A549 (cell line): ENCODE measurements at places on chromosomes 2 and 18. TPM values are rescaled to one million over a fixed set of nuclear protein-coding genes. Genes with fewer than 3 reads are reported as not detected.
A peak's percentile ranks its signal among the peaks of the same experiment; 100 is the strongest.

TBR1 gene
- polyA plus RNA-seq, result 0.07 to 0.09 TPM (median 0.09 TPM) in 3 replicates

DNA sequence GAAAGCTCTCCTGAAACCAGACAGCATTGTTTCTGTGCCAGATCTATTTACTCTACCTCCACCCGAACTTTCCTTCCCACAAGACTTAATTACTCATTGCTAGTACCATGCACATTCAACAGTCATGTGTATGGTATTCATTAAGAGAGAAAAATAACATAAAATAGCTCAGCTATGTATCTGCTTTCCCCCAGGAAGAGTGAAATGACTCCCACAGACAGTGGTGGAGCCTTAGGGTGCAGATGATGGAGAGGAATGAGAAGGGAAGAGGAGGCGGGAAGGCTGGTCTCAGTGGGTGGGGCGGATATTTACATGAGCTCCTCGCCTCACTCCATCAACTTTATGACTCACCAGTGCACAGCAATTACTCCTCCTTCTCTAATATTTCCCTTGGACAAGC, 724.5 kb downstream of the EPHA4 start:
- DNase-seq, result no peak

GRCh38 chr2:31654241-31654640, 73.5 kb upstream of the SRD5A2 start:
- no peak for DNase-seq

DSC3 gene
- 0.76 to 1.2 TPM (median 1.1 TPM) in 3 replicates for polyA plus RNA-seq

GRCh38 chr2:224412141-224413015, 10.5 kb upstream of the FAM124B start:
- no peak for DNase-seq

GRCh38 chr18:35374708-35375107, 2.4 kb downstream of the ZNF396 start:
- no peak for DNase-seq

- no peak for DNase-seq
These were observed 240.1 kb downstream of the ACKR3 start for GRCh38 chr2:236809716-236810115.

SERPINB12 gene
- polyA plus RNA-seq, result not detected in 3 replicates

ALLC gene
- polyA plus RNA-seq, result not detected in 3 replicates

PLB1 gene
- polyA plus RNA-seq, result 0.81 to 1.4 TPM (median 1.2 TPM) in 3 replicates

- no peak for DNase-seq
These were observed 36.9 kb upstream of the ITM2C start for GRCh38 chr2:230827774-230828271.

DNA sequence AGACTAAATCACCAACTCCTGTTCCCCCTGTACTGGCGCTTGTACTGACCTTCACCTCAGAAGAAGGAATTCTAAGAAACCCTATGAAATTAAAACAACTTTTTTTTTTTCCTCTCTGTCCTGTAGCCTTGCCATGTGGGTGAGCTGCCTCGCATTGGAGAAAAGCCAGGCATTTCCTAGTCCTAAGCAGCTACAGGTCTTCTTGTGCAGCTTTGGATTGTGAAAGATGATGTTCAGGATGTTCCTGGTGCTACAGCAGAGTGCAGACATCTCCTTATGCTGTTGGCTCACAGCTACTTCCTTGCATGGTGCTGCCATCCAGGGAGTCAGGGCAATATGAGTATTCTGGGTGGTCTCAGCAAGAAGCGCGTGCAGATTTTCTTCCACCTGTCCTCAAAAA, 11.9 kb downstream of the PIK3C3 start:
- no peak for DNase-seq

PRKAG3 gene
- polyA plus RNA-seq, result not detected in 3 replicates

DNA sequence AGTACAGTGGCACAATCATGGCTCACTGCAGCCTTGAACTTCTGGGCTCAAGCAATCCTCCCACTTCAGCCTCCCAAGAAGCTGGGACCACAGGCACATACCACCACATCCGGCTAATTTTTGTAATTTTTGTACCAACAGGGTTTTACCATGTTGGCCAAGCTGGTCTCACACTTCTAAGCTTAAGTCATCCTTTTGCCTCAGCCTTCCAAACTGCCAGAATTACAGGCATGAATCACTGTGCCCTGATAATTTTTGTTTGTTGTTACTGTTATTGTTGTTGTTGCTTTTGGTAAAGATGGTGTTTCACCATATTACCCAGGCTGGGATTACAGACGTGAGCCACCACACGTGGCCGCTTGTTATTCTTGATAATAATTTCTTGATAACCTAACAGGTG, 10.5 kb upstream of the COBLL1 start:
- DNase-seq, result no peak

CHRND gene
- polyA plus RNA-seq, result not detected in 3 replicates

DNA sequence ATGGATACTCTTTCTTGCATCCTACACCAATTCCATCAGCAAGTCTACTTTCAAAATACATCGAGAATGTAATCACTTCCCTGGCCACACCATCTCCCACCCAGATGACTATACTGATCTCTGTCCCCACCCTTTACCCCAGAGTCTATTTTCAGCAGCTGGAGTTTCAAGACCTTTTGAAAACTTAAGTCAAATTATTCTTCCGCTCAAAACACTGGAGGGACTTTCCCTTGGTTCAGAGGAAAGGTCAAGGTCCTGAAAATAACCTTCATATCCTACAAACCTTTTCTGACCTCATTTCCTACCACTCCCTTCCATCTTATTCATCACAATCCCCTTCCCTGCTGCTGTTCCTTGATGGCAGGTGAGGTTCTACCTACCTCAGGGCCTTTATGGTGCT, 58.8 kb upstream of the LYPD6 start:
- DNase-seq, result no peak

LYG1 gene
- polyA plus RNA-seq, result 2.4 to 3.2 TPM (median 2.9 TPM) in 3 replicates

C18orf54 gene
- polyA plus RNA-seq, result 2.8 to 3.3 TPM (median 3.2 TPM) in 3 replicates

STK16 gene
- polyA plus RNA-seq, result 36.9 to 40.4 TPM (median 37.0 TPM) in 3 replicates

DNA sequence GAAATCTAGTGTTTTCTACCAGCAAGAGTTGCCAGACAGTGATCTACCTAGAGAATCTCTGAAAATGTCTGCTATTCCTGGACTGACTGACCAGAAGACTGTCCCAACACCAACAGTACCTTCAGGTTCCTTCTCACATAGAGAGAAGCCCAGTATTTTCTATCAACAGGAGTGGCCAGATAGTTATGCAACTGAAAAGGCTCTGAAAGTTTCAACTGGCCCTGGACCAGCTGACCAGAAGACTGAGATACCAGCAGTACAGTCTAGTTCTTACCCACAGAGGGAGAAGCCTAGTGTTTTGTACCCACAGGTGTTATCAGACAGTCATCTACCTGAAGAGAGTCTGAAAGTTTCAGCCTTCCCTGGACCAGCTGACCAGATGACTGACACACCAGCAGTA, 63.8 kb downstream of the ALMS1 start:
- DNase-seq, result no peak

DNA sequence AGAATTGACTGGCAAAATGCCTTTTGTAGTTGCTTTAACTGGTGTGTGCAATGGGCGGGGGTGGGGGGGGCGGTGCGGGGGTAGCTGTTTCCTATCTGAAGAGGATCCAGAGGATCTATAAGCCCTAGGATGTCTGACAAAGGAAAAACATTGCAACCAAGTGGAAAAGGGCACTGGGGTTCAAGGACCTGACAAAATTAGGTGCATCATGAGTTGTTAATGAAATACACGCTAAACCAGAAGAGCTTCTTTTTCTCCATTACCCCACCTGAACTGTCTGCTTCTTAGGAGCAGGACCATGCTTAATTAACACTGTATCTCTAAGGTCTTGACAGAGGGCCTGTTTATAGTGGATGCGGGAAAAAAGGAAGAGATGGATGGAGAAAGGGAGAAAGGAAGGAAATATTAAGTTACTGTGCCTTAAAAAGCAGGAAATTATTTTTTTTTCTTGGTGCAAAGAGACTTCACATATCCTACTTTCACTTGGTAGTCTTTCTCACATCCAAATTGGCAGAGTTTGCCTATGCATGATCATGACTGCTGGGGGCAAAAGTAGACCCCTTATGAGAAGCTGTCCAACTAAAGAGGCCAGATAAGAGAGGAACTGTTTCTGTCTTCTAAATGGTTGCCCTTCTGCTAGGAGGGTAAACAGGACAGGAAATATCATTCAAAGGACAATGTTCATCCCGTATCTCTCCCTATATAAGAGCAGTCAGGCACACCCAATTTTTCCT, 4.6 kb downstream of the RND3 start:
- DNase-seq, result no peak

NETO1 gene
- polyA plus RNA-seq, result not detected in 3 replicates

GRCh38 chr18:79493801-79494211, 98.1 kb downstream of the NFATC1 start:
- no peak for DNase-seq

- DNase-seq, result no peak
These were observed 144.3 kb downstream of the TFCP2L1 start for GRCh38 chr2:121140734-121141133.

PTPRN gene
- polyA plus RNA-seq, result 0.90 to 1.1 TPM (median 0.97 TPM) in 3 replicates

GRCh38 chr2:239445771-239446524, 45.1 kb upstream of the HDAC4 start:
- no peak for DNase-seq

DNA sequence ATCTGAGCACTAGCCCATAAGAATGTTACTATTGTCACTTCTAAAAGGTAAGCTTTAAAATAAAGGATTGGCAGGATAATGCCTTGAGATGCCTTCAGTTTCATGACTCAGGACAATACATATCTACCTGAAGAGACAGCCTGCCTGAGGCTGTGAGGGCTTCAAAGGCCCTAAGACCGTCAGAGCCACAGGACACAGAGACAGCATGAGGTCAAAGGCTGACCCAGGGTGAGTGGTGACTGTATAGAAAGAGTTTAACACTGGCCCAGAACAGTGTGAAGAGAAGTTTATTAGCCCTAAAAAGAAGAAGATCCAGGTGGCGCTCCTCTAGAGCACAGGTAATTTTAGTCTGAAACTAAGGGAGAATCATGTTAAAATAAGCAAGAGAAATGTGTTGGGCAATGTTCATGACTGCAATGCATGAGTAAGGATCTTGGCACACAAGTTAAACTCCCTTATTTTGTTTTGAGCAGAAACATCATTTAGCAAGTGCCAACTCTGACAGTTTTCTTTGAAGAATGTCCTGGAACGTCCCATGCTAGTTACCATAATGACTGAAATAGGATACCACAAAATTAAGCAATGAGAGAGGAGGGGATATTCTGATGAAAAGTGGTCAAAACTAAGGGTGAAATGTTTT, 78.1 kb upstream of the FAM110C start:
- DNase-seq, result no peak

GRCh38 chr2:15894481-15895144, 45.7 kb upstream of the MYCN start:
- no peak for DNase-seq

DNA sequence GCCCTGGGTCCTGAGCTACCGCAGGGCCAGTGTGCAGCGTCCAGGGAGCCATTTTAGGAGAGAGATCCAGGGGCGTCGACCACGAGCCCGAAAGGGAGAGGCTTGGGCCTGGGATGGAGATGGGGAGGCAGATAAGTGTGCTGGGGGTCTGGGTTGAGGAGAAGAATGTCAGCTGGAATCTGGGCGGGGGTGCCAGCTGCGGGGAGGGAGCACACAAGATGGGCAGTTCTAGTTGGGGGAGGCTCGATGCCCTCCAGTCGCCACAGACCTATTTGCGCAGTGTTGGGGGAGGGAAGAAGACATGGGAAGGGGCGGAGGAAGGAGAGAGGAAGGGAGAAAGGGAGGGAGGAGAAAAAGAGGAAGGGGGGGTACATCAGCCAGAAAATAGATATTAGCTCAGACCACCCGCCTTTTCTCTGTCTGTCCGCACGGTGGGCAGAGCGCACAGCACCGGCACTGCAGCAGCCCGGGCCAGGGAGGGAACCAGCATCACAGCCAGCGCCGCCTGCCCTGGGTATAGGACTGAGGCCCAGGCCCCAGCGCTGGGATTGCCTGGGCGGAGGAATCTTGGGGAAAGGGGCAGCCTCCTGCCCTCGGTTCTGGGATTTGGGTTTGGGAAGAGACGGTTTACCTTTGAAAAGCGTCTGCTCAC, 1.9 kb upstream of the HOXD11 start:
- DNase-seq, result no peak

SEMA4C gene
- 12.3 to 15.1 TPM (median 14.4 TPM) in 3 replicates for polyA plus RNA-seq

SLC14A1 gene
- not detected in 3 replicates for polyA plus RNA-seq

GRCh38 chr18:79770826-79771225, 26.9 kb upstream of the KCNG2 start:
- DNase-seq, result no peak

GRCh38 chr2:148658807-148659722, 14.5 kb downstream of the EPC2 start:
- no peak for DNase-seq

TDRD15 gene
- polyA plus RNA-seq, result not detected in 3 replicates

- DNase-seq, result peak; percentile 30
These were observed 110.1 kb upstream of the FBXO11 start for GRCh38 chr2:48016225-48017019.

GDF7 gene
- polyA plus RNA-seq, result 0.03 TPM in 3 replicates

GRCh38 chr2:8154936-8155335, 526.9 kb upstream of the ID2 start:
- no peak for DNase-seq

- DNase-seq, result no peak
These were observed 414.9 kb upstream of the SYT4 start for GRCh38 chr18:43692099-43692690.
